Stimulated activated CD8-positive, alpha-beta memory T cell treated with anti-CD3 and anti-CD28 coated beads, Interleukin-4, amount 100 ng/mL, for 1 hour (primary cell): ENCODE measurements at places on chromosomes 2 and 18.

GRCh38 chr2:42474765-42475454 is 18.9 kb downstream of the KCNG3 start:
- no peak for DNase-seq

DNA sequence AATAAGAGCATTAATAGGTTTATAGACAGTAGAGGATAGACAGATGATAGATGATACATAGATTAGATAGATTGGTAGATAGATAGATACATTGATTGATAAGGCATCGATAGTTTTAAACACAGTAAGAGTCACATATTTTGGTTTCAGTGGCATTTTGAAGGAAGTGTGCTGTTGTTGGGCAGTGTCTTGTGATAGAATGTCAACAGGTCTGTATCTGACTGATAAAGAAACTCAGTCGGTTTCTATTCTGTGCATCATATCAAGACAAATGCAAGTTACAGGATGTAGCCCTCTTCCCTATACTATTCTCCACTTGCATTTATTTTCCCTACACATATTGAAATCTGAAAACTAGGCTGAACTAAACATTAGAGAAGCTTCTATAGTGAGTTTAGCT is 1229.0 kb upstream of the ZEB2 start:
- DNase-seq = no peak

DNA sequence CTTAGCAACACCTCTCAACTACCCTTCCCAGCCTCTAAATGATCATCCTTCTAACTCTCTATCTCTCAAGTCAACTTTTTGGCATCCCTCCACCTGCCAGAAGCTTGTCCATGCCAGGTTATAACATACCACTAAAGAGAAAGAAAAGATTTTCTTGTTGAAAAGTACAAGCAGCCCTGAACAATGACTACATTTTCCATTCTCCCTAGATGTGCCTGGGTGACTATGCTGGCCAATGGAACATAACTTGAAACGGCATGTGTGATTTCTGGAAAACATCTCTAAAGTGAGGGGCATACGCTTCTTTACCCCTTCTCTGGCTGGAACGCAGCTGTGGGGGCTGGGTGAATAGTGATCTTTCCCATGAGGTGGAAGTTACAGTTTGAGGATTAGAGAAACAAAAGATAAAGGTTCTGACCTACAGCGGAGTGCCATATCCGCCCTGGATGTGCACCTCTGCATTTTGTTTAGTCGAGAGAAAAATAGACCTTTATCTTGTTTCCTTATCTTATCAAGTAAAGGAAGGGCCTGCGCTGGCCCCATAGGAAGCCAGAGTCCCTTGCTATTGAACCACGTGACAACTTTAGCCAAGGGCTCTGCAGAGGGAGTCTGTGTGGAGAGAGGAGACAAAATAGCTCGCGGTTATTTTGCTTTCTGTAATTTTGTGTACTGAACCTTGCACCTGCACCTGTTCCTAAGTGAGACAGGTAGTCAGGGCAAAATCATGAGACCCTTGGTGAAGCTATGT is 436.8 kb downstream of the TGIF1 start:
- no peak for DNase-seq

GRCh38 chr2:62348700-62349099 is 152.8 kb downstream of the B3GNT2 start:
- no peak for DNase-seq

- DNase-seq = no peak
Measured at GRCh38 chr2:44549099-44549471, 187.3 kb downstream of the CAMKMT start.

DNA sequence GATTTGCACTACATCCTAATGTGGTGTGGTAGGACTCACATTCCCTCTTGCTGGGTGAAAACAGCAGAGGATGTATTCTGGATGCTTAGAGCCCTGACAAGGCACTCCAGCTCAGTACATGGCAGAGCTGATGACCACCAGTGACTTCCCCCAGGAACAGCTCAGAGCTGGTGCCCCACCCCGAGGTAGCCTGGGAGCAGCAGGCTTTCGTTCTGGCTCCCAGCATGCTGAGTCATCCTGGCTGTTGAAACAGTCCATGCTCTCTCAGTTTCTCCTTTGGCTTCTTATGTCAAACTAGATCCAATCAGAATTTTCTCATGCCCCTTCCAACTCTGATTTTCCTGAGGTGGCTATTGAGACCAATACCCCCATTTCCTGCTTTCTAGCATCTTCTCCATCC is 438.2 kb downstream of the NBAS start:
- no peak for DNase-seq

DNA sequence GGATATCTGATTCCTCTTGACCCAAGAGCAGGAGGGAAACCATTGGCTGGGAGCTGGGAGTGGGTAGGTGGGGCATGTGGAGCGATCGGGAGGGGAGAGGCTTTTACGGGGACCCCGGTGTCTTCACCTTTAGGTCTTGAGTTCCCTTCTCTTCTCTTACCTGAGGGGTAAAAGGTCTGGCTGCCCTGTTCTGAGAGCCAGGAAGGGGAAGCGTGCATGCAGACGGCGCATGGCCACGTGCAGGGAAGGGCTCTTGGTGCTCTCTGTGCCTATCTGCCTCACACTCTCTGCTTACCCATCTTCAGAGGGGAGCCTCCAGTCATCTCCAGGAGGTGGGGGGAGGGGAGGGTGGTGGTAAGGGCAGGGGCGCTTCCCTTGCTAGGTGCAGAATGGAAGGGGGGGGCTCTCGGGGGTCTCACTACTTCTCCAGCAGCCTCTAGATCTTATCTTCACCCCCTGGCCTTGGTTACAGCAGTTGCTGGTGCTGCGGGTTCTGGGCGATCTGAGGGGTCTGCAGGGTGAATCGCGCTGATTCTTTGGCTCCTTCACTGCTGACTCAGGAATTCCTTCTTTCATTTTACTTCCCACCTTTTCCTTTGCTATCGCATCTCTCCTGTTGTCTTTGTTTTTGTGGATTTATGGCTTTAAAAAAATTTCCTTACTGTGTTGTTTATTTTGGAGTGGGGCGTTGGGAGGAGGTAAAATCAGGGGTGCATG is 225.8 kb upstream of the HS6ST1 start:
- no peak for DNase-seq

DNA sequence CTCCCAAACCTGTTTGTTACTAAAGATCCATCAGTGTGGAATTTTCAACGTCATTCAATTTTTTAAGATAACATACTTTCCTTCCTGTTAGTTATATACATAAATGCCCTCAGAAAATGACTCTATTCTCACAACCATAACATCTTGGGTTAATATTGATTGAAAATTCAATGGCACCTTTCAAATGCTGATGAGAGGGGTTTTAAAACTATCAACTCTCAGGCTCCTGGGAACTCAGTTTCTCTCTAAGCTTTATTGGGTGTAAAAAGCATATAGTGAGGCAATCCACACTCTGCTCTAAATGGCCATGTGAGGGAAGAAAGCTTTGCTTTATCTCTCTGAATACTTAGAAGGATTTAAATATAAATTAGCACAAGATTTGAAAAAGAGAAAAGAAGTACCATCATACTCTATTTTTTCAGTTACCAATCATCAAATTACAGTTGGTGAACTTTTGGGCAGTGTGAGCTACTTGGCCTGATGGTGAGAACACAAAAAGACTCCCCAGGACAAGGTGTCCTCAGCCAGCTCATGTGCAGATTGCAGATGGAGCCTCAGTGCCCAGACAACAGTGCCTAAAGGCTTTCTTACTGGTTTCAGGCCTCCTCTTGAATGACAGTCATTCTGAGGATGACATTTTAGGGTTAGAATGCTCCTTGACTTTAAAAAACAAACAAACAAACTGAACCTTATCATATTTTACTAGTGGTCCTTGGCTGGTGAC is 24.6 kb upstream of the CERS6 start:
- DNase-seq = no peak

DNA sequence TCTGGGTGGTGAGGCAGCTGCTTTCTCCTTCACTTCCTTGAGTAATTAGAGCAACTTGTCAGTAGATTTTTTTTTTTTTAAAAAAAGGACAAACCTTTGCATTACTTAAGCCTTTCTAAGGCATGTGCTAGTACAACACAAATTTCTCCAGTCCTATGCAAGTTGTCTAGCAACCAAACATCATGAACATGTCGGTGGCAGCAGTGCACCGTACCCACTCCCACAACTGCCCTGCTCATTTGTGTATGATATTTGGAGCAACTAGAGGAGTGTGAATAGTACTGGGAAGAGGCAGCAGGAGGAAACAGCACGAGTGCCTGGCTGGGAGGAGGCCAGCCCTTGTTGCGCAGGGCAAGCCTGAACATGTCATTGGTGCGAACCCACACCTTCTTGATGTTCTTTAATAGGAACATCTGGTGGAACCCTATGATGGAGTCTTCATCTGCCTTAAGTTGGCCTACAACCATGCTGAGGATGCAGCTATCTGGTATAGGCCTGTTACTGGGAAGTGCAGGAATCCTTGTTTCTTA is 238.3 kb downstream of the TDRD15 start:
- DNase-seq = no peak

GRCh38 chr2:85250045-85250444 is 77.7 kb downstream of the TGOLN2 start:
- no peak for DNase-seq

DNA sequence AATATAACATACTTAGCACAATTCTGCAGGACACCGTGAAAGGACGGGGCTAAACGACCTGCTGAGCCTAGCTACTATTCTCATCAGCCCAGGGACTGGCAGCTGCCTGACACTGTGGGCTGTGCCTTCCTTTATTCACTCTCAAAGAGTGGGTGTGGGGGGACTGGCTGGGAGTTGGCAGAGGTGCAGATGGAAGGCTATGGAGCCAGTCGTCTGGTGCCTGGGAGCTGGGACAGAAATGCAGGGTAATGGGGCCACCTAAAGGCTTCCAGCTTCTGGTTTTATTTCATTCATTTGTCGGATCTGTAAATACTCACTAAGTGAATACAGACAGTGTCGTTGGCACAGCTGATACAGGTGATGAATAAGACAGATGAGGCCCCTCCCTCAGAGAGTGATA is 56.0 kb upstream of the NFU1 start:
- DNase-seq = no peak

DNA sequence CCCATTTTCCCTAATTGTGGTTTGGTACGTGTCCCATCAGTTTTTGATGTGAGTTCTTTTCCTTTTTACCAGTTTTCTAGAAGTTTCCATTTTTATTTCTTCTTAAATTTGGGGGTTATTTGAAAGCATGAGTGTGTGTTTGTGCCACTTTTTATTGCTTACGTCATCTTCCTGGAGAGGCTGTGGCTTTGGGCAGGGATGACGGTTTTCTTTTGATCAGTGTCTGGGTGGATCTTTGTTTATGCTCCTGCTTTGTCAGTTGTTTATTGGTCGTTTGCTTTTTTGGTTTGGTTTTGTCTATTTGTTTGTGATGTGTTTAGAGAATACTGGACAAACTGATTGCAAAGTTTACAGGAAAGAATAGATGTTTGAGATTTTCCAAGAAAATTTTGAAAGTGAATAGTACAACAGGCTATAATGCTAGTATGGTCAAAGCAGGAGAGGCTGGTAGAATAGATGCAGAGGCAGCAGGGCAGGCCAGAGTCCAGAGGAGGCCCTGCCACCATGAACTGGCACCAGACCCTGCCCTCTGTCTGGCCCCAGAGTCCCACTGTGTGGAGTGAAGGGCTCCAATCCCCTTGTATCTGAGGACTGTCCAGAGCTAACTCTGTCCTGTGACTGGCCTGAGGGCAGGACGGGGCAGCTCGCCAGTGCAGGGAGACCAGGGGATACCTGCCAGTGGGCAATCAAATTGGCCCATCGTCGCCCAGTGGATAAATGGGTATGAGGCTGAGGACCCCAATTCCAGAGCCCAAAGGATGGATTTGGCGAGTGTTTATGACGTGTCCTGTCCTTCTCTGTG is 23.4 kb upstream of the SNED1 start:
- no peak for DNase-seq

GRCh38 chr18:70598406-70598805 is 309.6 kb downstream of the SOCS6 start:
- no peak for DNase-seq

GRCh38 chr18:29123706-29124530 is 947.0 kb upstream of the CDH2 start:
- no peak for DNase-seq

GRCh38 chr2:235640926-235641723 is 147.3 kb downstream of the AGAP1 start:
- no peak for DNase-seq

- DNase-seq = no peak
Measured at GRCh38 chr2:233841183-233841582, 13.2 kb downstream of the HJURP start.

- DNase-seq = no peak
Measured at GRCh38 chr2:237440819-237441281, 26.9 kb upstream of the COL6A3 start.

DNA sequence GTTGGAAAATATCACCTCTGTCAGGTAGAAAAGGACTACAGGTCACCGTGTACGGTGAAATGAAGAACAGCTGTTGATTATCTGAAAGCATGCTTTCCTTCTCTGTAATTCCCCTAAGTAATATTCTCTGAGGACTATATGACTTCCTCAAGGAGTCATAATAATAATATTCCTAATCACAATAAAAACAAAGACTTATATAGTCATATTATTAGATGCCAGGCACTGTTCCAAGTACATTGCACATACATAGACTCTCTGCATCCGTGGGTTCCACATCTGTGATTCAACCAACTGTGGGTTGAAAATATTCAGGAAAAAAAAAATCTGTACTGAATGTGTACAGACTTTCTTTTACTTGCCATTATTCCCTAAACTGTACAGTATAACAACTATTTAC is 512.4 kb upstream of the ID2 start:
- DNase-seq = no peak

- no peak for DNase-seq
Measured at GRCh38 chr2:27280826-27281225, 1.4 kb upstream of the TRIM54 start.

- no peak for DNase-seq
Measured at GRCh38 chr2:231127936-231128335, 3.1 kb upstream of the HTR2B start.

DNA sequence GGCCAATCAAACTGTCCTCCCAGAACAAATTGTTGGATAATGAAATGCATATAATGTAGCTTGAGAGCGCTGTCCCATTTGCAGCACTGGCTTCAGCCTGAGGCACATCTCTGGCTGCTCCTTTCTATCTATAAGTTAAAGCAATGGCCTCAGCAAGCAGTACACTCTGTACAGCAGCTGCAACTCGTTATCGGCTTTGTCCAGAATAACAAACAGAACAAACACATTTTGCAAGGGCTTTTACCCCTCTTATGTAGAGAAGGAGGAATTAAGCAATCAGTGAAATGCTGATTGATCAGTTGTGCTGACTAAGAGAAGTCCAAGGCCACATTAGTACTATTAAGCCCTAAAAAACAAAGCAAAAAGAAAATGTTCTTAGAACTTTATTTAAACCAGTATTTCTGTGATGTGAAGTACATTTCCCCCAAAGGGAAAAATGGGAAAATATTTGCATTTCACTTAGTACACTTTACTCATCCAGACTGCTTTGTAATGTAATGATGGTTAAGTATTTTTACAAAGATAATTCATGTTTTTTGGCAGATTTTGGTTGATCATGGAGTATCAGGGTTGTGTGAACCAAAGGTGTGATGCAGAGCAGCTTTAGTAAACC is 15.0 kb upstream of the CPS1 start:
- DNase-seq = no peak

DNA sequence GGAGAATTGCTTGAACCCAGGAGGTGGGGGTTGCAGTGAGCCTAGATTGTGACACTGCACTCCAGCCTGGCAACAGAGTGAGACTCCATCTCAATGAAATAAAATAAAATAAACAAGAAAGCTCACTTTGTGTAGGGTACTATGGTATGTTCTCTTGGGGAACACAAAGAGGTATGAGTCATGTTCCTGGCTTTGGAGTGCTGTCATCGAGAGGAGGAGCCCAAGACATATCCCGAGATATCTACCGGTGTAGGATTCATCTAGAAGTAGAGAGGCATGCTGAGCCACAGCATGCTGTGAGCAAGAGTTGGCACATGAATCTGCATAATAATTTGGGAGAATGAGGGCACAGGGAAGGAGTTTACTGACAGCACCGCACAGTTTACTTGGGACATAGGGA is 244.9 kb upstream of the EPHA4 start:
- no peak for DNase-seq
